ENCODE measurements at places on chromosomes 1 and 21.

DNA sequence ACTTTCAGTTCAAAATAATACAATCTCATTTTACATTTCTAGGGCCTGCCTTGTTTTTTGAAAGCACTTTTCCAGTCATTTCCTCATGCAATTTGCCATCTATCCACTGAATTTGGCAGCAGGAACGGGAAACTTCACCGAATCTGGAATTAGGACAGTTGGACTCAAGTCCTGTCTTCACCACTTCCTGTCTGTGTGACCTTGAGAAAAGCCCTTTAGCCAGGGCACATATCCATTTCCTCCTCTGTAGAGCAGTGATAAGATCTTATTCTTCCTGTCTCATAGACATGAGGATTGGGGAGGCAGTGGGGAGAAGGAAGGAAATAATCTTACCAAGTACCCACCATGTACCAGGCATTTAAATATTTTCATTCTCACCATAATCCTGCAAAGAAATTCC, 12.0 kb downstream of the VAV3 start:
- no peak for DNase-seq

- DNase-seq = peak; percentile 32
These were observed 576.2 kb downstream of the PTPRU start for GRCh38 chr1:29812408-29813135.

- no peak for DNase-seq
These were observed 300.9 kb downstream of the BRINP3 start for GRCh38 chr1:190176776-190177175.

DNA sequence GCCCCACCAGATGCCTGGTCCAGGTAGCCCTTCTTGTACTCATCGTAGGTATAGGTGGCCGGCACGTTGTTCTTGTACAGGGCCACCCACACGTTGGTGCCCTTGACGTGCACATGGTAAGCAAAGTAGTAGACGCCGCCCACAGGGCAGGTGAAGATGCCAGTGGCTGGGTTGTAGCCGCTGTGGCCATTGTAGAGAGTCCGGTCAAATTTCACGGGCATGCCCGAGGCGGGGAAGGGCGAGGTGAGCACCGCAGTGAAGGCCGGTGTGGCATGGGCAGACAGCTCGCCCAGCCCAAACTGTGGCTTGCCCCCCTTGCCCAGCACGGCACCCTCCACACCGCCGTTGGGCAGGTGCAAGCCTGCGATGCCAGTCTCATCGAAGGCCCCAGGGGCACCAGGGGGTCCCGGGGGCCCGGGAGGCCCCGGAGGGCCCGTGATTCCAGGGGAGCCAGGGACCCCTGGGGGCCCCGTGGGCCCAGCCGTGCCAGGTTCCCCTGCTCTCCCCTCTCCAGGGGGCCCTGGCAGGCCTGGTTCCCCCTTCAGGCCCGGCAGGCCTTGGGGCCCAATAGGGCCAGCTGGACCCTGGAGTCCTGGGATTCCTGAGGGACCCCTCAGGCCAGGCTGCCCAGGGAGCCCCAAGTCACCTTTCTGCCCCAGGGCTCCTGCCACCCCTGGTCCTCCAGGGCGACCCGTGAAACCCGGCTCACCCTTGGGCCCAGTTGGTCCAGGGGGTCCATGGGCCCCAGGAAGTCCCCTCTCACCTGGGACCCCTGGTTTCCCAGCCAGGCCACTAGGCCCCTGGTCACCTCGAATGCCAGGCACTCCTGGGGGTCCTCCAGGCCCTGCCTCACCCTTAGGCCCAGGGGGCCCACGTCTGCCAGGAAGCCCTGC, 9.2 kb downstream of the ADPRS start:
- DNase-seq = peak; percentile 34

DNA sequence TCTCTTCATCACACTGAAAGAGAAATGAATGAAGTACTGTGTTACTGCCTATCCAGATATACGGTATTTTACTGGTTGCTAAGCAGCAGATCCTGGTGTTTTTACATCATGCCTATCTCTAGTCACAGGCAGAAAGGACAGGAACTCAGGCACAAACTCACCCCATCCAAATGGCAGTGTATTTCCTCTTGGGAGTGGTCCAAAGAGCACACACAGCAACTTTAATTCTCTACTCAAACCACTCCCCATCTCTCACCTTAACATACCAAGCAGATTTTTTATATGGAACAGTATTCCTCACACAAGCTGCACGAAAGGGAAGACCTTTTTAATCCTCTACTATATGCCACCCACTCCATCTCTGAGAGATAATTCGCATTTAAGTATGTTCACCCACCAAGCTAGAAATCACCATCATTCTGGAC, 27.3 kb downstream of the EIF4G3 start:
- DNase-seq = no peak

GRCh38 chr1:159831412-159832141, 4.9 kb downstream of the SLAMF8 start:
- DNase-seq = no peak

DNA sequence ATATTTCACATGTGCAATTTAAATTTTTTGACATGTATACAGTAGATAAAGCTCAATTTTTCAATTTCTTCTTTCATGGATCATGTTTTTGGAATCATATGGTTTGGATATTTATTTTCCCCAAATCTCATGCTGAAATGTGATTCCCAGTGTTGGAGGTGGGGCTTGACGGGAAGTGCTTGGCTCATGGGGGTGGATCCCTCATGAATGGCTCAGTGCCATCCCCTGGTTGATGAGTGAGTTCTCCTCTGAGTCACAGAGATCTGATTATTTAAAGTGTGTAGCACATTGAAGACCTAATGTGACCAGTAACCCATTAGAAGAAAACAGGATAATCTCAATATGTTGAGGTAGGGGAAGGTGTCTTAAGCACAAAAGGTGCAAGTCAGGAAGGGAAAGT, 9.1 kb upstream of the IFI16 start:
- DNase-seq = no peak

DNA sequence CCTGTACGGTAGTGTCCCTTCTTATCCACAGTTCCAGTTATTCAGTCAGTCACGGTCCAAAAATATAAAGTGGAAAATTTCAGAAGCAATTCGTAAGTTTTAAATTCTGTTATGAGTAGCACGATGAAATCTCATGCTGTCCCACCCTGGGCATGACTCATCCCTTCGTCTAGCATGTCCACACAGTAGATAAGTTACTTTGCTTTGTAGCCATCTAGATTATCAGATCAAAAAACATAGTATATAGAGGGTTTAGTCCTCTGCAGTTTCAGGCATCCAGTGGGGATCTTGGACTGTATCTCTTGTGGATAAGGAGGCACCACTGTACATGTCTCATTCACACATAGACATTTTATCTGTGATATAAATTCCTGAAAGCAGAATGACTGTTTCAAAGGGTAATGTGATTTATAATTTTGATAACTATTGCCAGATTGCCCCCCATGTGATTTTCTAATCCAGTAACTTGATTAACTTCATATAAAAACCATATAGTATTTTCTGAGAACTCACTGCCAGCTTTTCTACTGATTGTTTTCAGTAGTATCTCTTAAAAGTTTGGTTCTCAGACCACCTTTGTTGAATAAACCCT, 143.3 kb downstream of the DYRK1A start:
- DNase-seq = no peak

DNA sequence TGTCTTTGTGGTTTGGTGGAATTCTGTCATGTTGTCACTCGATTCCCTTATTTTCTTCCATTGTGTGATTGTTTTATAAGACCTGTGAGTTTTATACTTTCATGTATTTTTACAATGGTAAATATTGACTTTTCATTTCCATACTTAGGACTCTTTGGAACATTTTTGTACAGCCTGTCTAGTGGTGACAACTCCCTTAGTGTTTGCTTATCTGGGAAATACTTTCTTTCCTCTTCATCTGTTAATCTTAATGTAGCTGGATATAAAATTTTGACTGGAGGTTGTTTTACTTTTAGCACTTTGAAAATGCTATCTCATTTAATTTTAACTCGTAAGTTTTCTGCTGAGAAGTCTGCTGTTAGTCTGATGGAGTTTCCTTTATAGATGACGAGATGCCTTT, 310.5 kb downstream of the NUF2 start:
- no peak for DNase-seq

DNA sequence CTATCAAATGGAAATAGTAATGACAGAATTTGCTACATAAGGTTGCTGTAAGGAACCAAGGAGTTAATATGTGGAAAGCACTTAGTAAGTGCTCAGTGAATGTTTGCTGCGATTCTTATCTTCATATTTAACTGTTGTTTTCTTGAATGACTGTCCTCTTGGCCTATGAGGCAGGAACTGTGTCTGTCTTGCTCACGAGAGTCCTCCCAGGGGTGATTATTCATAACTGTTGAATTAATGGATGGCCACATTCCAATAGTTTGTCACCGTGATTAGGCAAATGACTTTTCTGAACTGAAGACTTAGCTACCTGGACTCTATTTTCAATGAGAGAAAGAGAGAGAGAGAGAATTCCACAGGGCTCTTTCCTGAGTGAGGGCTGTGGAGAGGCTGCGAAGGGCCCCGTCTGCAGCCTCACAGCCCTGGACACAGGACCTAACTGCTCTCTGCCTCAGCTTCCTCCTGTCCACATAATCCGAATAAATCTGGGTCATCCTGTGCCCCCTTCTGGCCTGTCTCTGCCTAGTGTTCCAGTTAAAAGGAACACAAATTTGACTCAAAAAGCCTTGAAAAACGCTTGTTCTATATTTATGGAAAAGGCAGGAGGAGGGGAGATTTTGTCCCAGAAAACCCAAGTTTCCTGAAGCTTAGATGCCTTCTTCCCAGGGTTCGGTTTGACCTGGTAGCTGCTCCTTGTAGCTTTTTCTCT, 8.5 kb downstream of the EDN2 start:
- DNase-seq = no peak

GRCh38 chr1:218880484-218881060, 293.1 kb upstream of the LYPLAL1 start:
- DNase-seq = no peak

GRCh38 chr1:41100170-41100569, 78.6 kb upstream of the SLFNL1 start:
- no peak for DNase-seq

GRCh38 chr1:116537040-116537831, 33.6 kb downstream of the CD58 start:
- no peak for DNase-seq

GRCh38 chr1:27523337-27524020, 33.5 kb upstream of the WASF2 start:
- DNase-seq = no peak

GRCh38 chr21:43849532-43850299, 15.3 kb upstream of the AGPAT3 start:
- no peak for DNase-seq

Measured in ecto neural progenitor cell (in vitro differentiated cells).